ENCODE measurements at places on chromosomes 11 and 22.

- H3K27me3 ChIP-seq, result peaks cover 37% of the 10 kb centered on the region
- no peak for DNase-seq
- no peak overlapping the region for H3K4me3 ChIP-seq
- no peaks in the 10 kb centered on the region for H3K36me3 ChIP-seq
Measured at GRCh38 chr11:12573707-12574485, 100.3 kb upstream of the TEAD1 start.

GRCh38 chr11:106305458-106305857, 228.0 kb downstream of the AASDHPPT start:
- no peak overlapping the region for H3K4me3 ChIP-seq
- H3K27me3 ChIP-seq, result no peaks in the 10 kb centered on the region
- no peaks in the 10 kb centered on the region for H3K4me1 ChIP-seq
- no peaks in the 10 kb centered on the region for H3K36me3 ChIP-seq
- DNase-seq, result no peak
- no peak overlapping the region for H3K27ac ChIP-seq

DNA sequence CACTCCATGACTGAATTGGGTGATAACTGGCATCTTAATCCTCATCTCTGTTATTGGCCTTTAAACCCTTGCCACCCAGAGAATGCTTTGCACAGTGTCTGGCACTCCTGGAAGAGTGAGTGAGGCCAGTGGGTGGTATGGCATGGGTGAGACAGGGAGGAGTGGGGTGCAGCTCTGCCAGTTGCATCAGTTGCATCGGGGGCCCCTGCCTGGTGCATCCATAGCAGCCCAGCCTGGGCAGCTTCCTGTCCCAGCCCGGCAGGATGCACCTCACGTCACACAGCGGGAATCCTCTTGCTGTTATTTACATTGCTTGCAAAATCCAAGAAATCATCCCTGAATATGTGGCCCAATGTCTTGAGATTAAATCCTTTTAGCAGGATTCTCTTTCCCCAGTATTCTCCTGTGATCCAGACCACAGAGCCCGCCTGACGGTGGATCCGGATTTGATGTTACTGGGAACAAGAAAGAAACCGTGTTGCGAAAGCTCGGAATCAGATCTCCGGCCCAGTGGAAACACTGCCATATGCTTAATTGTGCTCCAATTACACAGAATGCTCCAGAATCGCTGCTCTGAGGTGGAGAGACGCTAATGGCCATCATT, 37.6 kb upstream of the MN1 start:
- no peak for DNase-seq
- H3K4me1 ChIP-seq, result no peaks in the 10 kb centered on the region
- H3K4me3 ChIP-seq, result no peak overlapping the region
- H3K36me3 ChIP-seq, result peaks cover 20% of the 10 kb centered on the region
- H3K27me3 ChIP-seq, result no peaks in the 10 kb centered on the region

- H3K4me3 ChIP-seq, result no peak overlapping the region
- H3K4me1 ChIP-seq, result peaks cover 13% of the 10 kb centered on the region
- peaks cover 4% of the 10 kb centered on the region for H3K36me3 ChIP-seq
- no peak overlapping the region for H3K27ac ChIP-seq
- no peaks in the 10 kb centered on the region for H3K27me3 ChIP-seq
Measured at GRCh38 chr11:69078930-69079605, 30.3 kb downstream of the TPCN2 start.

GRCh38 chr11:115193914-115194801, 310.1 kb downstream of the CADM1 start:
- DNase-seq, result no peak
- H3K27ac ChIP-seq, result no peak overlapping the region
- H3K4me1 ChIP-seq, result no peaks in the 10 kb centered on the region
- no peak overlapping the region for H3K4me3 ChIP-seq
- H3K27me3 ChIP-seq, result no peaks in the 10 kb centered on the region

Data from activated naive CD8-positive, alpha-beta T cell treated with anti-CD3 and anti-CD28 coated beads for 36 hours (primary cell).